ENCODE measurements at places on chromosomes 2 and 18.

- DNase-seq = no peak
Measured at GRCh38 chr2:201709049-201709448, 10.6 kb upstream of the MPP4 start.

DNA sequence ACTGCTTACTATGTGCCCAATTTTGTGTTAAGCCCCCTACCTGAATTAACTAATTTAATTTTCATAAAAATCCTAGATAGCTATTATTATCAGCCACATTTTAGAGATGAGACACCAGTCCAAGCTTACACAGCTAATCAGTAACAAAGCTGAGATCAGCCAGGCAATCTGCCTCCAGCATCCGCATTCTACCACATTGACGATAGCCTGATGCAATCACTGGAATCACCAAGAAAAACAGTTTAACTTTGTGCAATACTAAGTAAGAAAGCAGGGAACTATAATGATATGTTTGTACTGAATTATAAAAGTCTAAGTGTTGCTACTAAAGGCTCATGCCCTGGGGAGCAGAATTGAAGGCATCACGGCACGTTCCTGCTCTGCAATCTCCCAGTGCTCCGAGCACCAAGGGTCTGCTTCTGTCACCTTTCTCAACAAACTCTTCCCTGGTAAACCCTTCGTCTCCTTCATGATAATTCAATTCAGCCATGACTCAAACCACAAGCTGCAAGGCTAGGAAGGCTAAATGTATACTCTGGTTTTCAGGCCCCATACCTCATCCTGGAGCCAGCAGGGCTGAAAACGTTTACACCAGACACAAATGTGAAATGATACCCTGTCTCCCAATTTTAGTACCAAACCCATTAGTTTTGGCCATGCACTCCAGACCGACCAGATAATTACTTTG is 19.4 kb downstream of the KANSL3 start:
- peak; percentile 44 for DNase-seq

GRCh38 chr2:237132799-237133198 is 47.1 kb downstream of the COPS8 start:
- DNase-seq = no peak

- DNase-seq = no peak
Measured at GRCh38 chr2:219672406-219672805, 45.0 kb downstream of the SLC4A3 start.

- no peak for DNase-seq
Measured at GRCh38 chr18:75023473-75023872, 185.5 kb downstream of the PTGR3 start.

Data from fibroblast of pulmonary artery (primary cell).